NCI-H187 treated with DMSO at 0.1 percent for 48 hours (cell line): ENCODE measurements at places on chromosomes 7 and 10.

- DNase-seq, result no peak
Measured at GRCh38 chr7:28112012-28112411, 68.6 kb downstream of the JAZF1 start.

GRCh38 chr10:88715517-88715916, 9.5 kb downstream of the LIPK start:
- no peak for DNase-seq

GRCh38 chr10:91932737-91933136, 9.2 kb downstream of the BTAF1 start:
- DNase-seq, result no peak

- DNase-seq, result no peak
Measured at GRCh38 chr7:121530227-121531174, 134.4 kb upstream of the FAM3C start.

DNA sequence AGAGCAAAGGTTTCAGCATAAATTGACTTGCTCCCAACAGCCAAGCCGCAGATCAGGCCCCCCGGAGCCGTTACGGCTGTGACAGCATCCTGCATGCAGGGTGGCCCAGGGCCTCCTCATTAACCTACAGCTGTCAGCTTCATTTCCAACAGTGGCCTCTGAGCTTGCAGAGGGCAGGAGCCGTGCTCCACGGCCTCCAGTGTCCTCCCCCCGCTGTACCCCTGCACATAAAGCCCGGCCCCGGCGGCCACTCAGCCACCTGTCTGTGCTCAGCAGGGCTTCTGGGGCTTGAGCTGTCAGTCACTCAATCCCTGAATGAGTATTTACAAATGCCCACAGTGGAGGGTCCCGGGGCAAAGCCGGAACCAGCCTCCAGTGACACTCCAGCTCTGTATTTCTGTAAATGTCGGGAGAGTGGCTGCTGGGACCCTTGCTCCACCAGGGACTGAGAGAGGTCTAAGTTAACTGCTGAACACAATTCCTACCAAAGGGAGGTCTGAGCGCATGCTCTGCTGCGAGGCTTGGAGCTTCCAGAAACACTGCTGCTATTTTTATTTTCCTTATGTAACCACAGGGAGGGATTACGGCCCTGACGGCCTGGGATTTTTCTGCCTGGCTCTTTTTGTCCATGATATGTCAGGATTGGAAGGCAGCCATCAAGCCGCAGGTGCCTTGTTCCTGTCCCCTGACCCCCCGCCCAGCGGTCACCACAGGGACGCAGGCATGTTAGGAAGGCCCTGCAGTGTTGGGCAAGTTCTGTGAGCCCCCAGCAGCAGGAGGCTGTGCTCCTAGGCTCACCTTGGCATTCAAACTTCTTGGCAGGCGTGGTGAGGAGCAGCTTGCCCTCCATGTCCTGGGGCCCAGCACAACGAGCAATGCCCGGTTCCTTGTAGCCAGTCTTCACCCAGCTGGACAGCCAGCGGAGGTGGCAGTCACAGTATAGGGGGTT, 165.0 kb downstream of the SLIT1 start:
- no peak for DNase-seq

- no peak for DNase-seq
Measured at GRCh38 chr10:103466734-103467133, 8.0 kb upstream of the CALHM1 start.

DNA sequence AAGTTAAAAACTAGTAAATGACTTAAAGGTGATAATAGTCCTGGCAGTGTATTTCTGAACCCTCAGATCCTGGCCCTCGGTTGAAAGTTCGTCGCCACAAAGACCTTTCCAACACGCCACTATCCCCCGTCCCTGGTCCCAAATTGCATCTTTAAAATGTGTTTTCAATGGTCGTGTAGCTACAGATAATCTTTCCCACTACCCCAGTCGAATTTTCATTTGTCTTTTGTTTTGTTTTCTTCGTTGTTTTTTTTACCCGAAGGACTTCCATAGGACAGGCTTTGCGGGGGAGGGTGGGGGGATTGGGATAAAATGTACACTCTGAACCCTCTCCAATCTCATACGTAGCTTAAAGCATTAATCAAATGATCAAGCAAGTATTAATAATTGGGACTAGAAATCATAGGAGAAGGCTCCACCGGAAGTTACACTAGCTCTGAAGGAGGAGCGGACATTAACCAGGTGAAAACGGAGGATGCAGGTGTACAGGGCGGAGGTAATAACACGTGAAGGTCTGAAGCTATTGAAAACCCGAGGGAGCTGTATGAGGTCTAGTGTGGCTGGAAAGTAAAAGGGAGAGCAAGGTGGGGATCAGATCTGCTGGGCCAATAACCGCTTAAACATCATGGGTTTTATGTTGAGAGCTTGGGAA, 32.8 kb upstream of the PHF14 start:
- peak; percentile 11 for DNase-seq

DNA sequence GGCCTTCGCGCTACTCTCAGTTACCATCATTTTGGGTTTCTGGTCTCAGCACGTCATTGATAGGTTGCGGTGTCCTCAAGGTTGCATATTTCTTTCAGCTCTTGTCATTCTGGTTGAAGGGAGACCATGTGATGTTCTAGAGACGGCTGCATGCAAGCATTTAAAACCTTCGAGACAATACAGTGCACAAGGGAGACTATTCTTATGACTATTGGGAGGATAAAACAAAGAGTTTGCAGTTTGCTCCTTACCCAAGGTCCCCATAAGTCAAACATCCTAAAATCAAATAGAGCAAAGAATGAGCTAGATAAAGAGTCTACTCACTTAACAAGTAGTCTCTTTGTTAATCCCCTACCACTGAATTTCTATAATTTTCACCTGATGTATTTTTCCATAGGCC, 39.1 kb downstream of the NPVF start:
- DNase-seq, result no peak

DNA sequence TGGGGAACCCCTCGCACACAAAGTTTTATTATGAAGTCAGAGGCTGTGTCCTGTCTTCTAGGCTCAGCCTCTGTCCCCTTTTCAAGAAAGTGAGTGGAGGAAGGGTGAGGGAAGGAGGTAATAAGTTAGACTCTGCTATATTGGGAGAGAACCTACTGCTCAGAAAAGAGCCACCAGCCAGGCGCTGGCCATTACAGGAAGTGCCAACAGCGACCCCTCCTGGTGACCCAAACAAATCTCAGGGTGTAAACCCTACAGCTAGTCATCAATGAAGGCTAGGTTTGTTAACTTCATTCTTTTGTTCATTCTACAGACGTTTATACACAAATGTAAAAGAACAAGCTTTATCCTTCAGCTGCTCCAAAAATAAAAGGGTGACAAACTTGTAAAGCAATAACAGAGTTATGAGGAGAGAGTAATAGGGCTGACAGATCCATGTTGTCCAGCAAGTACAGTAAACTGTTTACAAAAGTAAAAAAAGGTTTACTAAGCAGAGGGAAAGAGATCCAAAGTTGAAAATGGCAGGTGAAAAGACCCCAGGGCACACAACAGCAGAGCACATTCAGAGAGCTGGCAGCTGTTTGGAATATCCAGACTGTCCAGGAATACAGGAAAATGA, 82.7 kb downstream of the FAM204A start:
- no peak for DNase-seq

GRCh38 chr10:118595598-118596425, at the start of gene PRLHR:
Gene PRLHR, minus strand, starts transcription at chr10:118595648. Its CDS starts 404 bp downstream, at chr10:118595244.
- no peak for DNase-seq

DNA sequence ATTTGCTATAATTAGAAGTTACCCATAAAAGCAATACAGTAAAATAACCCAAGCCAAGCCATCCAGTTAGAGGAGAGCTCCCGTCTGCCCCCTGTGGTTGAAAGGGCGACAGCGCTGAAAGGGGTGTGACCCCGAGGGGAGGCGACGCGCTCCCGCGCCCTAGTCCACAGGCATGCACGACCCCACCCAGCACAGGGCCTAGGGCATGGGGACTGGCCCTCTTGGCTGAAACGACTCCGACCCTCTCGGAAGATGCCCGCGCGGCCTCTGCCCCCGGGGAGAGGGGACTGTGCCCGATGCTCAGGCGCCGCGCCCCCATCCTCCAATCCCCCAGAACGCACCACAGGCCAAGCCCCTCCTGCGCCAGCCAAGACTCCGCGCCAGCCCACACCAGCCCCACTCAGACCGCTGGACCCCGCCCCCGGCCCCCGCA, 64.0 kb downstream of the CSGALNACT2 start:
- DNase-seq, result no peak

DNA sequence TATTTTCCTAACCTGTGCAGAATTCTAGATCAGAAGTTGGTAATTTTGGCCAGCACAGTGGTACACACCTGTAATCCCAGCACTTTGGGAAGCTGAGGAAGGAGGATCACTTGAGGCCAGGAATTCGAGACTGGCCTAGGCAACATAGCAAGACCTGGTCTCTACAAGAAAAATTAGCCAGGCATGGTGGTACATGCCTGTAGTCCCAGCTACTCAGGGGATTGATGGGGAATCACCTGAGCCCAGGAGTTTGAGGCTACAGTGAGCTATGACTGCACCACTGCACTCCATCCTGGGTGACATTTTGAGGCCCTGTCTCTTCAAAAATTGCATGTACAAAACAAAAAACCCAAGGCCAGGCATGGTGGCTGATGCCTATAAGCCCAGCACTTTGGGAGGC, 8.6 kb downstream of the PGAM1 start:
- DNase-seq, result no peak

- no peak for DNase-seq
Measured at GRCh38 chr10:58781873-58782488, 269.3 kb downstream of the BICC1 start.

- no peak for DNase-seq
Measured at GRCh38 chr10:85927952-85928665, 438.5 kb downstream of the GRID1 start.
